Myometrial cell (primary cell): ENCODE measurements at places on chromosomes 1 and 21. TPM values are rescaled to one million over a fixed set of nuclear protein-coding genes. Genes with fewer than 3 reads are reported as not detected.

LHX8 gene
- not detected in 2 replicates for total RNA-seq

SPATA21 gene
- not detected in 2 replicates for total RNA-seq

EIF2D gene
- total RNA-seq: 54.4 and 64.0 TPM in 2 replicates

PLA2G2C gene
- not detected in 2 replicates for total RNA-seq

C1orf50 gene
- total RNA-seq: 2.6 and 3.0 TPM in 2 replicates

FHAD1 gene
- 1.6 TPM in 1 of 2 replicates, not detected in the other for total RNA-seq

EPHA8 gene
- not detected in 2 replicates for total RNA-seq

CYP4Z1 gene
- total RNA-seq: not detected in 2 replicates

ATP1A4 gene
- not detected in 2 replicates for total RNA-seq

EPHA2 gene
- 62.7 and 69.8 TPM in 2 replicates for total RNA-seq

LDLRAD1 gene
- total RNA-seq: not detected in 2 replicates

C1orf146 gene
- total RNA-seq: not detected in 2 replicates

RCAN1 gene
- 21.6 and 28.0 TPM in 2 replicates for total RNA-seq

KRTAP19-1 gene
- total RNA-seq: not detected in 2 replicates

TIAM1 gene
- 0.35 and 1.2 TPM in 2 replicates for total RNA-seq

SLC25A44 gene
- 14.7 and 15.2 TPM in 2 replicates for total RNA-seq

E2F2 gene
- 0.53 and 0.86 TPM in 2 replicates for total RNA-seq

DSCAM gene
- total RNA-seq: not detected in 2 replicates

CCDC185 gene
- total RNA-seq: not detected in 2 replicates

LCE1F gene
- total RNA-seq: not detected in 2 replicates

C1orf53 gene
- 19.7 and 25.4 TPM in 2 replicates for total RNA-seq

FBXO44 gene
- total RNA-seq: 7.8 and 9.9 TPM in 2 replicates

KIF14 gene
- total RNA-seq: 8.6 and 12.6 TPM in 2 replicates

TFF3 gene
- total RNA-seq: not detected in 2 replicates

VASH2 gene
- total RNA-seq: under 0.01 TPM in 1 of 2 replicates, not detected in the other

DLGAP3 gene
- 0.18 TPM in 1 of 2 replicates, not detected in the other for total RNA-seq

GJA8 gene
- total RNA-seq: not detected in 2 replicates

SPRR2F gene
- total RNA-seq: not detected in 2 replicates

SLAMF8 gene
- total RNA-seq: 0.18 and 0.86 TPM in 2 replicates

OR6F1 gene
- total RNA-seq: not detected in 2 replicates

TMPRSS2 gene
- not detected in 2 replicates for total RNA-seq
